Cardiac septum (tissue), 1 donor: ENCODE measurements at places on chromosomes 4 and X. TPM values are rescaled to one million over a fixed set of nuclear protein-coding genes. Genes with fewer than 3 reads are reported as not detected.

DNA sequence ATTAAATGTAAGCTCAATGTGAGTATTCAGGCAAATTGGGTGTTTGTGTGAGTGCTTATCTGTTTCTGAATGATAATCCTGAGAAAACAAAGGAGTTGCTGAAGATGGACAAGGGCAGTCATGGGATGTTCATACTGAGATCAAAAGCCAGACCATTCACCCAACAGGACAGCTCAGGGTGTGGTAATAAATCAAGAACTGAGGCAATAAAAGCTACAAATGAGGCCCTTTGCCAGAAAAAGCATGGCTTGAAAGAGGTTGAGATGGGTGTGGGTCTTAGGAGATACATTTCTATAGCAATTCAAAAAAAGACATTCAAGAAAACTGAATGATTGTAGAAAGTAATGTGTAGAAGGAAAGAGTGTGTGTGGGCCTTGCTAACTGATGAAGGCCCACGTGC is 425.8 kb upstream of the BOD1L1 start:
- DNase-seq: no peak

GRCh38 chrX:52082578-52082977 is 13.6 kb upstream of the MAGED4B start:
- no peak for DNase-seq

The KLF8 gene
- total RNA-seq: 3.6 TPM

The PTTG2 gene
- 1.1 TPM for total RNA-seq

The TSPAN6 gene
- total RNA-seq: 3.0 TPM

DNA sequence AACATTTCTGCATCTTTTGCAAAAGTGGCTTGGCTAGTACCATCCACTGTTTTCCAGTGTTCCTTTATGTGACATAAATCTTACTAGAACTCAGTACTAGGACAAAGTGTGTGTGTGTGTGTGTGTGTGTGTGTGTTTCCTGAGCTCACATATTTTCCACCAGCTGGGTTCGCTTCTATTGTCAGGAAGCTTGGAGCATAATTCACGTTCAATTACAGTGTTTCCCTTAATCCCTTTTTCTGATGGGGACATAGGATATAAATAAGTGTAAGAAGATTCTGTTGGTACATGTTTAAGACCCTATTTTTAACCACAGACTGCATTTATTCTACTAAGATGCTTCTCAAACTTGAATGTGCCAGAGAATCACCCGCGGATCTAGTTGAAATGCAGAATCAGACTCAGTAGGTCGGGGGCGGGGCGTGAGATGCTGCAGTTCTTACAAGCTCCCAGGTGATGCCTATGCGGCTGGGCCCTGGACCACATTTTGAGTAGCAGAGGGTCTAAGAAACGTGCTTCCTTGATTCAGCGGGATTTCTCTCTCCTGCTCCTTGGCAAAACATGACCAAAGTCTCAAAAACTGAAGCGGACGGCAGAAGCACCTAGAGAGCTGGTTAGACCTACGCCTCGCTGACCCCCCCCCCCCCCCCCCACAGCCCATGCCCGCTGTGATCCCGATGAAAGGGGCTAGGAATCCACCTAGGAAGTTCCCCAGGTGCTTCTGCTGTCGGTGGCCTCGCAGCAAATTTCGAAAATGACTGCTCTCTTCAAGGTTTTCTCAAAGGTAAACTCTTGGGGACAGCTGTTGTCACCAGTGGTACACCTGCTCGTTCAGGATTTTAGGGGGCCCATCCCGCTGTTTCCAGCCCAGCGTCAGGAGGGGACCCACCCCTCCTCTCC is 797 bp downstream of the CD99L2 start:
- DNase-seq: no peak

The BBS7 gene
- 6.1 TPM for total RNA-seq

- no peak for DNase-seq
Measured at GRCh38 chr4:20591571-20591970, 108.7 kb upstream of the PACRGL start.

GRCh38 chrX:72045552-72046277 is 86.0 kb downstream of the RTL5 start:
- DNase-seq: no peak

The ACE2 gene
- total RNA-seq: 113 TPM

DNA sequence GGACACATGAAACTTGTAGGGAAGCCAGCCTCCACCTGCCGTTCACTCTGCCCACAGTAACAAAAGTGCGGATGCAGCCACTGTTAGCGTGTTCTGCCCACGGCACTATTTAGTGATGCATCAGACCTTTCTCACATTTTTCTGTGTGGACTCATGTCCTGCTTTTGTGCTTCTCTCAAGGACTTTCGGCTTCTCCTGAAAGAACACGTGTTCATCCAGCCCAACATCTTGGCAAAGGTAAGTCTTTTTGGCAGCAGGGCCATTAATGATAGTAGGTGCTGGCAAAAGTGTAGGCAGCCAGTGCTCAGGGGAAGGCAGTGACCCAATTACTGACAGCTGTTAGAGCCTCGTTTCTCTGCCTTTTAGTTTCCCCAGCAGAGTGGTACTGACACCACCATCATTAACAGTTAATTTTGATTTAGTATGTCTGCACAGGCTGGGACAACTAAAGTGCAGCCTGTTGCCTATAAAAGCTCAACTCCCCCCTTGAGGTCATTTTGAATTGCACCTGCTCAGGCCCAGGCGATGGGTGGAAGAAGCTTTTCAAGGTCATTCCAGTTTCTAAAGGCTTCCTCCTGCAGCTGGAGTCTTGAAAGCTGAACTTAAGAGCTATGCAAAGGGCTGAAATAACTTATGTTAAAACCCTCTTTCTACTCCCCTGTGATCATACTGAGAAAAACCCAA is 54.5 kb upstream of the HPSE start:
- DNase-seq: no peak
